ENCODE measurements at places on chromosomes 7 and 10.

GRCh38 chr7:153447011-153447410 lies 605.2 kb upstream of the DPP6 start:
- no peak for DNase-seq

GRCh38 chr10:24463611-24464426 lies 254.9 kb downstream of the KIAA1217 start:
- DNase-seq = no peak

- DNase-seq = no peak
These were observed 7.3 kb downstream of the SLC25A13 start for GRCh38 chr7:96314402-96315124.

GRCh38 chr10:15084502-15084922 lies 4.1 kb downstream of the ACBD7 start:
- DNase-seq = no peak

- no peak for DNase-seq
These were observed 130.1 kb upstream of the MALRD1 start for GRCh38 chr10:18918532-18918931.

- DNase-seq = no peak
These were observed 12.7 kb downstream of the ACADSB start for GRCh38 chr10:123021517-123021916.

DNA sequence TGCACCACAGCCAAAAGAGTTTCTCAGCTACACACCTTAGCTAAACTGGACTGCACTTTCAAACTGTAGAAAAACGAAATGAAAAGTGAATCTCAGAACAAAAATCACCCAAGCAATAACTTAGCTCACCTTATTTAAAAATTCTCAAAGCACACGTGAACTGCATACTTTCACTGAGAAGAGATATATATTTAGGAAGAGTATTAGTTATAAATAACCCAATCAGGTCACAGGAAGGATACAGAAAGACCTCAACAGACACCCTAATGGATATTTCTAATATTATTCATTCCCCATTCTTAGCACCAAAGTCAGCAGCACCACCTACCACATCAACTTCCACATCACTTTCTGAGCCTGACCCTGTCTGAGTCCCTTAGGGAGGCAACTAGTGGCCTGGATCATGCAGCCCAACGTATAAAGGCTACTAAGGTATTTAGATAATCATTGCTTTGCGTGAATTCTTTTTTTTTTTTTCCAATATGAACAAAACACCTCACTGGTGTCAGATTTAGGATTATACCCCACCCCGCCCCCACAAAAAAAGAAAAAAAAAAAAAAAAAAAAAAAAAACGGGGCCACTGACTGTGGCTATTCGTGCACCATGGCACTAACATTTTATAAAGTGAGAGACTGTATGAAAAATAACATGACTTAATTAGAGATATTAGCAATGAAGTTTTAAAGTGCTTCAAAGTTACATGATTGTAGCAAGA lies 2.6 kb downstream of the ABI1 start:
- no peak for DNase-seq

DNA sequence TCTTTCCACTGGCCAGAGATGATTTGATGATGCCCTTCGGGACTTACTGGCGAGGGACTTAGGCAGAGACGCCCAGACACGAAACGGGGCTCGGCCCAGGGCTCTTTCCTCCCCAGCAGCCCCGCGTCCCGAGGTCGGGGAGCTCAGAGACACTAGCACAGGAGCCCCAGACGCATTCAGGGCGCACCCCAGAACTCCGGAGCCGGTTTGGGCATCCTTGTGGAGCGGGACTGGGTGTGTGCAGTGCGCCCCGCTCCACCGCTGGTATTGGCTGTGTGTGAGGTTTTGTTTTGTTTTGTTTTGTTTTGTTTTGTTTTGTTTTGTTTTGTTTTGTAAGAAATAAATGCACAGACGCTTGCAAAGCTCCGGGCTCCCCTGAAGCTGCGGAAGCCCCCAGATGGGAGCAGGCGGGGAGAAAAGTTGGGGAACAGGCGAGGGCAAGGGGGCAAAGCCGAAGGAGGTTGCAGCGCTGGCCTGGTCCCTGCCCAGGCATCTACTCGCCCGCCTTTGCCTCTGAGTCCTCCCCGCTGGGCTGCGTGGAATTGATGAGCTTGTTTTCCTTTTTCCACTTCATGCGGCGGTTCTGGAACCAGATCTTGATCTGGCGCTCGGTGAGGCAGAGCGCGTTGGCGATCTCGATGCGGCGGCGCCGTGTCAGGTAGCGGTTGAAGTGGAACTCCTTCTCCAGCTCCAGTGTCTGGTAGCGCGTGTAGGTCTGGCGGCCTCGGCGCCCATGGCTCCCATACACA lies 1.9 kb upstream of the HOXA5 start:
- DNase-seq = no peak

DNA sequence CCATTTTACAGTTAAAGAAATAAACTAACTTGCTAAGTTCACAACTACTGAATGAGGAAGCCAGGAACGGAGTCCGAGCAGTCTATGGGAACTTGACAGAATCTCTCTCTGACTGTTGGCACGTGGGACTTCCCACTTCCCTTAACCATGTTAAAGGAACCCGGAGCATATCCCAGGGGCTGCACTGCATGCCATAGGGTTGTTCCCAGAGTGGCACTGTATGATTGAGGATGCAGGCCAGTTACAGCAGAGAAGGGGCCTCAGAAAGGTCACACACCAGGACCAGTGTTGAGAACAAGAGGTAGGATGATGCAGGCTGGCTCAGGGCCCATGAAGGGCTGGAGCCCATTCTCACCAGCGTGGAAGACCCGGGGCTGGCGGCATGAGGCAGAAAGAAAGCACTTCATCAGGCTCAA lies 201.8 kb downstream of the NSUN6 start:
- DNase-seq = no peak

DNA sequence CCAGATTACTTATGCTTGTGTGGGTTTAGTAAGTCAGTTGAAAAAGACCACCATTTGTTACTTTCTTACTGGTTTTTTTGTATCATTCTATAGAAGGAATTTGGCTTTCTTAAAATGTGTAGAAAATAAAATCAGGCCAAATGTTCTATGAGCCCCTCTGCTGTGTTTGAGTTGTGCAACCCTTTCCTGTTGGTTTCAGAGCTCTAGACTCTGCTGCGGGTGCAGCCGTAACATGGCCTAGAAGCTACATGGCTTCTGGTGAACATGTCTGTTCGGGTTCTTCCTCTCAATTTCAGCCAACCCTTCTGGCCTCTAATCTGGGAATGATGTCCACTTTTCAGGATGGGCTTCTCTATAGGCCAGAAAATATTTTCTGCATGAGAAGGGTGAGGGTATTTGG lies 56.6 kb upstream of the RAB18 start:
- no peak for DNase-seq

- no peak for DNase-seq
These were observed 1.2 kb upstream of the PRRT4 start for GRCh38 chr7:128362670-128363069.

GRCh38 chr7:33070831-33071230 lies 8.3 kb upstream of the NT5C3A start:
- DNase-seq = no peak

GRCh38 chr7:110669410-110669809 lies 421.5 kb upstream of the LRRN3 start:
- DNase-seq = no peak

DNA sequence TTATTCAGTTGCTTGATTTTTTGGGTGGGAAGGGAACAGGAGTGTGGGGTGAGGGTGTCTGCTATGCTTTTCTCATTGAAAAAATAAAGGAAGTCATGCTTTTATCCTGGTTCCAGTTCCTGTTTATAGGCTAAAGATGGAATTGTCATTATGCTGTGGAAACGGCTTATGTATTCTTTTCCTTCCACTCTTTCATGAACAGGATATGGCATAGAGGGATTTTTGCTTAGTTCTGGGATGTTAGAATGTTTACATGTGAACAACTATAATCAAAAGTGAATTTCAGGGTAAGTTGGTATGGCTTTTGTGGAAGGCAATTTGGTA lies 35.9 kb upstream of the PTPN12 start:
- DNase-seq = no peak

GRCh38 chr7:74371381-74372341 lies 82.0 kb upstream of the GTF2IRD1 start:
- DNase-seq = no peak

- DNase-seq = no peak
These were observed 63.0 kb upstream of the ANTXRL start for GRCh38 chr10:46223626-46224413.

DNA sequence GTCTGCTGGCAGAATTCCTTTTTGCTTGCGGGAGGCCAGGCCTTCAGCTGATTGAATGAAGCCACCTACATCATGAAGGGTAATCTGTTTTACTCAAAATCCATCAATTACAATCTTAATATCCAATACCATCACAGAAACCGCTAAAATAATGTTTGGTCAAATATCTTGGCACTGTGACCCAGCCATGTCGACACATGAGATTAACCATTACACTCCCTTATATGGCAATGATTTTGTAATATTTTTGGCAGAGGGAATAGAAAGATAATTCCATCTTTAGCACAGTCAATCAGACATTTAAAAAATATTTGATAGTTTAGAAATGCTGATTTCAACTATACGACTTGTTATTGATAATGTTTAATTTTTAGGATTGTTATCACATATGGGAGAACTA lies 36.5 kb upstream of the SLC39A12 start:
- DNase-seq = no peak

DNA sequence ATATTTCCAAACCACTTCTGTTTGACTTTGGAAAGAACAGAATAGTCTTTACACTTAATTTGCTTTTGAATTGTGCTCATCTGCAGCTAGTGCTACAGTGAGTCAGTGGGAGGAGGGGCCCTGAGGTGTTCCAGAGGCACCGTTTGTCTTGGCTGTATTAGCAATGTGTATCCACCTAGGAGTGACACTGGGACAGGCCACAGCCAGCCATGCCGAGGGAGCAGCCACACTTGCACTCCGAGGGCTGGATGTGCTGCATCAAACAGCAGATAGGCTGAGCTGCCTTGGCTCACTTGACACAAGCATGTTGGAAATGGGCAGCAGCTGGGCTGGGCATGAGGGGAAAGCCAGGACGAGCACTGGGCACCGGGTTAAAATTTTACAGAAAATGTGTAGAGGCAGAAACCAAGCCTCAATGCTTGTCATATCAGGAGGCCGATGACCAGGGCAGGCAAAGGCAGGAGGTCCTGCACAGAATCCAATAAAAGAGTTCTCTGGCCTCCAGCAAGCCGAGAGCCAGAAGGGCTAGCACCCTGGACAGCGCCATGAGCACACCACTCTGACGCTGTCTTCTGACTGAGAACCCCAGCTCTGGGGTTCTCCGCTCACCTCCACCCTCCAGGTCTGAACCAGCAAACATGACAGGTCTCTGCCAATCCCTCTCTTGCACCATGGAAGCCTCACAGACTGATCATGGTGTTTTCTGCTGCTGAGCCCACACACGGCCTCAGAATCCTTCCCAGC lies 163.3 kb downstream of the GRID1 start:
- DNase-seq = no peak

GRCh38 chr10:48450741-48451466 lies 144.4 kb downstream of the MAPK8 start:
- no peak for DNase-seq

- no peak for DNase-seq
These were observed 31.5 kb upstream of the EFCAB10 start for GRCh38 chr7:105612806-105613205.

DNA sequence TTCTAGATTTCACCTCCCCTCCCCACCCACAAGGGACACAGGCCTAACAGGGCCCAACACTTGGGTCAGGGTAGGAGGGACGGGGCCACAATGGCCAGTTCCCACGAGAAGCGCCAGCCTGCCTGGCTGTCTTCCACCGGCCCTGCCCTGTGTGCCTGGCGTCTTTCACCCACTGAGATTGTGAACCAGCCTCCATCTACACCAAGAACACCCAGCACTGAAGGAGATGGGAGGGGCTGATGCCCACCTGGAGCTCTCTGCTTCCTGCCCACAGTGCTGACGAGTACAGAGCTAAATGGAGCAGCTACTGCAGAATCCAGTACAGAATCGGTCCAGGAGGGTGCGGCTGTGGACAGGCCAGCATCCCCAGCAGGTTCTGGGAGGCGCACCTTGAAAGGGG lies 2.4 kb upstream of the ASIC3 start:
- no peak for DNase-seq

DNA sequence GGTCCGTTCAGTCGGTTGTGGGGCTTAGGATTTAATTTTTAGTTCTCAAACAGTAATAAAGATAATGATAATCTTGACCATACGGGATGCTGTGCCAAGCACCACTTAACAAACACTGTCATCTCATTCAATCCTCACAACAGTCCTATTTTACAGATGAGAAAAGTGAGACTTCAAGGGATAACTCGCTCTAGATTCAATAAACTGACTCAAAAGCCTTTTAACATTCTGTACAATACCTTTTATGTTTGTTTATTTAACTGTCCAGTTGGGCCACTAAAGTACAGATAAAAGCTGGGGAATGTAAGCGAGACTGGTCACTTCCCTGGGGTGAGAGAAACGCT lies 437 bp upstream of the CFAP69 start:
- DNase-seq = no peak

- no peak for DNase-seq
These were observed 21.6 kb downstream of the HIP1 start for GRCh38 chr7:75716992-75717626.

DNA sequence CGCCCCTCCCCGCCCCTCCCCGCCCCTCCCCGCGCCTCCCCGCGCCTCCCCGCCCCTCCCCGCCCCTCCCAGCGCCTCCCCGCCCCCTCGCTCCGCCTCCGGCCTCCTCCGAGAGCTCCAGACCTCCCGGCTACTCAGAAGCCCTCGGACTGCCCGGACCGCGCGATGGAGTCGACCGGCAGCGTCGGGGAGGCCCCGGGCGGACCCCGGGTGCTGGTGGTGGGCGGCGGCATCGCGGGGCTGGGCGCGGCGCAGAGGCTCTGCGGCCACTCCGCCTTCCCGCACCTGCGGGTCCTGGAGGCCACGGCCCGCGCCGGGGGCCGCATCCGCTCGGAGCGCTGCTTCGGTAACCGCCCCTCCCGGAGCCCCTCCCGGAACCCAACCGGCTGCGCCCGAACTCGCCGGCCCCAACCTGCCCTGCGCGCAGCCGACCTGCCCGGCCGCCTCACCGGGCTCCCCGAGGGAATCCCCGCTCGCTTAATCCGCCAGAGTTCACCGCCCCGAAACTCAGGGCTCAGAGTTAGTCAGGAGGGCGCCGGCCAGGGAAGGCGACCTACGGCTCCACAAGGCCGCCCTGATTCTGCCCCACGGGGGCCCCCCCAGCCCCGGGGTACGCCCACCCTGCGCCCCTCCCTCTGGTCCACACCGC lies at the start of gene PAOX:
Gene PAOX (plus strand): TSS at position 111 of the 649 bp plus-strand sequence. CDS start 55 bp downstream, at position 166.
- peak; percentile 18 for DNase-seq

DNA sequence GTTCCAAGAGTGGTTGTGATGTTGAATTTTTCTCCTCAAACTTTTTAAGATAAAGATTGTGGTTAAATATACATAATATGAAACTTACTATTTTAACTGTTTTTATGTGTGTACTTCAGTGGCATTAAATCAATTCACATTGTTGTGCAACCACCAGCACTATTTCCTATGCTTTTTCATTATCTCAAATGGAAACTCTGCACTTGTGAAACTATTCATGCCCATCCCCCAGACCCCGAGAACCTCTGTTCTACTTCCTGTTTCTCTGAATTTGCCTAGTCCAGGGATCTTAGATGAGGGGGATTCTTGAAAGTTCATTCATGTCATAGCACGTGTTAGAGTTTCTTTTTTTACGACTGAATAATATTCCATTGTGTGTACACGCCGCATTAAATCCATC lies 67.0 kb downstream of the WDR37 start:
- no peak for DNase-seq

All from stimulated activated CD8-positive, alpha-beta memory T cell treated with anti-CD3 and anti-CD28 coated beads, Interleukin-15, amount 100 ng/mL, for 1 hour (primary cell).